ENCODE measurements at places on chromosomes 2 and 18.

GRCh38 chr2:134135793-134136192 is 118.1 kb upstream of the MGAT5 start:
- no peak for DNase-seq

GRCh38 chr2:70785137-70785911 is 5.1 kb downstream of the FIGLA start:
- DNase-seq = peak; percentile 75

DNA sequence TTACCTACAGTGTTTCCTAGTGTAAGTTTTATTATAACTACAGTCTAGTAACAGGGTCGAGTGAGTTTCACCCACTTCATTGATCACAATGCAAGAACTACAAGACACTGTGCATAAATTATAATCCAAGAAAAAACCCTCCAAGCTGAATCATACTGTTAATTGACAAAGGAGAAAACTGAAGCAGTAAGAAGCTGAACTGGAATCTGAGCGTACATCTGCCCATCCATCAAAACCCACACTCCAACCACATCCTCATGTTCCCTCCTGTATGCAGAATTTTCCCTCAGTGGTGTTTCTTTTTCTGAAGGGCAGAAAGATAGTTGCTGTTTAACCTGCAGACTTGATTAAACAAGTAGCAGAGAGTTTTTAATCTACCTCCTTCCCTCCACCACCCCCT is 49.5 kb upstream of the KIDINS220 start:
- no peak for DNase-seq

- no peak for DNase-seq
Measured at GRCh38 chr2:145206496-145207281, 686.8 kb upstream of the ZEB2 start.

GRCh38 chr2:219171231-219171651 is 1.4 kb upstream of the SLC23A3 start:
- peak; percentile 57 for DNase-seq

GRCh38 chr2:217981084-217981730 is 21.6 kb downstream of the TNS1 start:
- DNase-seq = no peak

DNA sequence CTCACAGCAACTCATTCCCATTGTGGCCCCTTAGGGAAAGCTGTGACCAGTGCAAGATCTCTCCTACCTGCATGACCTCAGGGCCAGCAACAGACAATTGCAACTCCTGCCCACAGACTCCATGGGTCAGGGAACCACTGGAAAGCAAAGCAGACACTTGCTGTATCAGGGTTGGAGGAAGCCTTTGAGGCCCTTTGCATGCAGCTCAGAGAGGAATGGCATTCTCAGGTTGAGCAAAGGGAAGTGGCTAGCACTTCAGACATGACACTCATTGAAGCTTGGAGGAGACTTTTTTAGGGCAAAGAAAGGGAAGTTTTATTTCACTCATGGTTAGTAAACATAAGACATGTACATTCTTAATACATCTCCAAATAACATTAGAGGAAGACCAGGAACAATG is 22.1 kb downstream of the IL1F10 start:
- DNase-seq = no peak

DNA sequence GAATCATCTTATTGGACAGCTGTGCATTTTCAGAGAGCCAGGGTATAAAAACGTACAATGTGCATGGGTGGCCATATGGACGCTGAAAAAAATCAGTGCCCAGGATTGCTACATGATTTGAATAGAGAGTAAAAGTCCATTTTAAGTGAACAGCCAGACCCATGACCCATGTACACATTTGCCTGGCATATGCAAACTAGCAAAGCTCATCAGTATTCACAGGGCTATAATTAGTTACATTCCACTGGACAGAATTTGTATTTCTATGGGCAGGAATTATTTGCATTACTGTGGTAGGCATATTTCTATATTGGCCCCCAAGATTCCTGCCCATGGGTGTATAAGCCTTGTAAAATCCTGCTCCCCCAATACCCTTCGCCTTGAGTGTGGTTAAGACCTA is 78.8 kb downstream of the PTH2R start:
- DNase-seq = no peak

DNA sequence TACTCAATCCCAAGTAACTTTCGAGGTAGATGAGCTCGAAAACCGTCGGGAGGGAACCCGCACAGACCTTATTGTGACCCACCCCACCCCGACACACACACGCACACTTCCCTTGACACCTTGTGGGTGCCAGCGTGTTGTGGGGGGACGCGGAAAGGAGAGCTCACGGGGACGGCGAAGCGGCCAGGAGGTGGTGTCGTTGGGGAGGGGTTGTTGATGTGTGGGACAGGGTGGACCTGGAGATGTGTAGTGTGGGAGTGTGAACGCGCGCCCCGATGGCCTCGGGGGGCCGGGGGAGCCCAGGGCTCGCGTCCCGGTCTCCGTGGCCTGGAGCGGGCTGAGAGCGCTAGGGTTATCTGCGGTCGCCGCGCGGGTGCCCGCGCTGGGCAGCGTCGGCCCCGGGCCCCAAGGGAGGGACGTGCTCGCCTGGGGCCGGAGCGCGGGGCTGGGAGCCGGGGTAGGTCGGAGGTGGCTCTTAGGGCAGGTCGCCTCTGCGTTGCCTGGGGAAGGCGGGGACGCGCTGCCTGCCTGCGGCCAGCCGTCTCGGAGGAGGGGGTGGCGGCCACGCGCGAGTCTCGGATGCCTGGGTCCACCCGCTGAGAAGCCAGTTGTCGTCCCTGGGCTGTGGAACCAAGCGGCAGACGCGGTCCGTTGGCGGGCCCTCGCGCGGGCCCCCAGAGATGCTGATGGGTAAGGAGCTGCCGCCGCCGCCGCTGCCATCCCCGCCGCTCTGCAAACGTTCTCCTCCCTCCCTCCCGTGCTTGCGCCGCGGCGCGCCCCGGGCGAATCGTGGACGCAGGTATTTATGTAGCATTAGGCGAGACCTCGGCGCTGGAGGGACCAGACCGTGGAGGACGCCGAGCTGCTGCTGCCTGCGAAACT is 1.6 kb downstream of the KLHL29 start:
- peak; percentile 22 for DNase-seq

GRCh38 chr2:227348324-227348723 is 23.3 kb downstream of the MFF start:
- DNase-seq = no peak

DNA sequence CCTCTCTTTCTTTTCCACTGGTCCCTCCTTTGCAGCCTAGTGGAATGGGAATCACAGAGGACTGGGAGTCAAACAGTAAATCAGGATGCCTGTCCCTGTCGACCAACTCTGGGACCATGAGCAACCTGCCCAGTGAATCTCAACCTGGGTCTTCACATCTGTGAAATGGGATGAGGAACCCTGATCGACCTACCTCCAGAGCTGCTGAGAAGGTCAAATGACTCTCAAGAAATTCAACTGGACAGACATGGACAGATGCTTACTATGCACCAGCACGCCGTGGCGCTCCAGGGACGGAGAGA is 73.3 kb upstream of the TAF1B start:
- no peak for DNase-seq

- no peak for DNase-seq
Measured at GRCh38 chr2:98917031-98917471, 19.0 kb downstream of the CRACDL start.

DNA sequence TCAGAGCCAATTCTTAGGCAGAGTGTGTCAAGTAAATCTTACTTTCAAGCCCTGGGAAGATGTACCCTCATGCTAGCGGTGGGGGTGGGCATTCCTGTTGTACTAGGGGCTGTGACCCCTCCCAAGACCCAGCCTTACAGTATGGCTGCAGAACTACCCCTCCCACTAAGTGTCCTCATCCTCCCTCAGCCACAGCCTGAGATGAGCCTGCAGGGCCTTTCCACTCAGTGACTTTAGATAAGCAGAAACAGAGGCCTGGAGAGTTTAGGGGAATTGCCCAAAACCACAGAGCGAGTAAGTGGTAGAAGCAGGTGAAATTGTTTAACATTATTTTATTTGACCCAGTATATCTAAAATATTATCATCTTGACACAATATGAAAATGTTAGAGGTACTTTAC is 36.6 kb downstream of the TTC32 start:
- no peak for DNase-seq

GRCh38 chr2:120538691-120539423 is 192.9 kb downstream of the INHBB start:
- DNase-seq = no peak

Measured in NCI-H1694 (cell line).